ENCODE measurements at places on chromosomes 6 and 20. TPM values are rescaled to one million over a fixed set of nuclear protein-coding genes. Genes with fewer than 3 reads are reported as not detected.

Gene TEAD3
- total RNA-seq = 10.6 TPM

Gene TMEM244
- not detected for total RNA-seq

Gene RHAG
- total RNA-seq = not detected

Gene TAAR6
- not detected for total RNA-seq

Gene FAM83C
- 0.43 TPM for total RNA-seq

Gene NCOA5
- 66.2 TPM for total RNA-seq

Gene BTN1A1
- total RNA-seq = 0.31 TPM

Gene HTR1B
- total RNA-seq = 4.7 TPM

Gene NOX3
- not detected for total RNA-seq

Gene C2
- total RNA-seq = 6.3 TPM

Gene GTSF1L
- 79.2 TPM for total RNA-seq

Gene AFDN
- 291 TPM for total RNA-seq

Gene CEP85L
- 63.7 TPM for total RNA-seq

Gene HLA-B
- 439 TPM for total RNA-seq

Gene NR2E1
- 0.12 TPM for total RNA-seq

Gene MLN
- not detected for total RNA-seq

Gene MDFI
- total RNA-seq = 16.0 TPM

Gene RIPOR2
- 3.7 TPM for total RNA-seq

Gene GNAS-AS1
- 4.4 TPM for total RNA-seq

- DNase-seq = peak; percentile 84
These were observed 1.8 kb upstream of the SAMD5 start for GRCh38 chr6:147506704-147507114.

DNA sequence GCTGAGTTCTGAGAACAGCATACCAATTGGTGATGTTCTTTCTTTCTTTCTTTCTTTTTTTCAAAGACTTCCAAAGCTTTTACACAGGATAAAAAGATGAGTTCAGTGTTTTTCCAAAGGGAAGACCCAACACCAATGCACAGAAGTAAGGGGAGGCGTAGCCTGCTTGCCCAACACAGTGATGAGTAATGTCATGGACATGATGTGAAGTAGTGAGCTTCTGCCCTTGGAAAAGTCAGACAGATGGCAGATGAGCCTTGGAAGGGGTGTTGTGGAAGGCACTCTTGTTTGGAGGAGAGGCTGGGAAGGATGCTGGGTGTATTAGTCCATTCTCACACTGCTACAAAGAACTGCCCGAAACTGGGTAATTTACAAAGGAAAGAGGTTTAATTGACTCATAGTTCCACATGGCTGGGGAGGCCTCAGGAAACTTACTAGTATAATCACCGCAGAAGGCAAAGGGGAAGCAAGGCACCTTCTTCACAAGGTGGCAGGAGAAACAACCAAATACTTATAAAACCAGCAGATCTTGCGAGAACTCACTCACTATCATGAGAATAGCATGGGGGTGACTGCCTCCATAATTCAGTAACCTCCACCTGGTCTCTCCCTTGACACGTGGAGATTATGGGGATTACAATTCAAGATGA is 12.6 kb downstream of the LRP11 start:
- no peak for DNase-seq

- no peak for DNase-seq
These were observed 88.3 kb downstream of the NINL start for GRCh38 chr20:25496968-25497401.

DNA sequence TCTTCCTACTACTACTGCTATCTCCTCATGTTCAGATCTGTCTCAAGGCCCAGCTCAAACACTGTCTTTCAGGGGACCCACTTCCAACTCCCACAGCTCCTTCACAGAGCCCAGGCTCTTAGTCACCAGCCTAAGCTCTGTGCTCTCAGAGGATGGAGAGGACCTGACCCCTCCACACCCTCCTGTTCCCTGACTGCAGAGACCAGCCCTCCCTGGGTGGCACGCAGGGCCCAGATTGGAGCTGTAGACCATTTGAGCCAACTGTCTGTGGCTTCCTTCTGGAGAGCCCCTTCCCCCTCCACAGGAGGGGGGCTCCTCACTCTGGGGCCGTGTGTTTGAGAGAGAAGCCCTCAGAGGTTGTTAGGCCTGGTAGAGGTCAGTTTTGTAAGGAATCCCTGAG is 9.8 kb downstream of the SNPH start:
- DNase-seq = peak; percentile 2

GRCh38 chr6:104532462-104532861 is 327.3 kb downstream of the HACE1 start:
- DNase-seq = no peak

GRCh38 chr6:47097092-47097945 is 55.2 kb upstream of the ADGRF1 start:
- DNase-seq = peak; percentile 77

GRCh38 chr6:148653138-148653776 is 93.6 kb upstream of the UST start:
- no peak for DNase-seq

- no peak for DNase-seq
These were observed 163.0 kb downstream of the TBX18 start for GRCh38 chr6:84601366-84601765.

DNA sequence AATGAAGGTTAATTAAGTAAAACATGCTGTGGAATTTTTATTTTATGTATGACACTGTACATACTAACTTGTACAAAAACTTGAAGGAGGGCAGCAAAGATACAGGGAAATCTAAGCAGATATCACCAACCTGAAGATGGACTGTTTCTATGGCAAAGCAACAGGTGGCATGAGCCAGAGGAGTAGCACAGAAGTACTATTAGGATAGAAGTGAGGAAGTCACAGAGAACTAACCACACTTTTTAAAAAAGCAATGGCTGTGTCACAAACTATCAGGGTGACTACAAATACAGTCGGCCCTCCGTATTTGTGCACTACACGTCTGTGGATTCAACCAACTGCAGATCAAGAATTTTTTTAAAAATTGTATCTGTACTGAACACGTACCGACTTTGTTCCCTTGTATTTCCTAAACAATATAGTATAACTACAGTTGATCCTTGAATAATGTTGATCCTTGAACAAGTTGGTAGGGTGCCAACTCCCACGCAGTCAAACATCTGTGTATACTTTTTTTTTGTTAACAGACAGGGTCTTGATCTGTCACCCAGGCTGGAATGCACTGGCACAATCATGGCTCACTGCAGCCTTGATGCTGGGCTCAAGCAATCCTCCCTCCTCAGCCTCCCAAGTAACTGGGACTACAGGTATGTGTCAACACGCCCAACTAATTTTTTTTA is 61.0 kb downstream of the NUDT3 start:
- DNase-seq = no peak

DNA sequence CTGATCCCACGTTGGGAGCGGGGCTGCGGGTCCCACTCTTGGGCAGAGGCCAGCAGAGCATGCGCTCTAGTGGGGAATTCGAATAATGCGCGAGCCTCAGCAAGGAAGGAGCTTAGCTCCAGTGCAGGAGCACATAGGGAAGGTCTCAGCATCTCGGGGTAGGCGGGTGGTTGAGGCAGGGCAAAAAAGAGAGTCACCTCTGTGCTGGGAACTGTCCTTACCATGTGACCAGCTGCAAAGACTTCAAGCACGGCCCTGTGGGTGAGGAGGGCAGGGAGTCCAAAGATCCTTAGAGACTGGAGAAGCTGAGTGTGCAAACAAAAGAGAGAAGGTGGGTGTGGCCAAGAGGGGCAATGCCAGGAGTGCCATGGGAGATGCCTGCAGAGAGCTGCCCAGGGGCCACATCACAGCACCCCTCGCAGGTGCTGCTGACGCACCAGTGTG is 79.2 kb upstream of the CD93 start:
- no peak for DNase-seq

DNA sequence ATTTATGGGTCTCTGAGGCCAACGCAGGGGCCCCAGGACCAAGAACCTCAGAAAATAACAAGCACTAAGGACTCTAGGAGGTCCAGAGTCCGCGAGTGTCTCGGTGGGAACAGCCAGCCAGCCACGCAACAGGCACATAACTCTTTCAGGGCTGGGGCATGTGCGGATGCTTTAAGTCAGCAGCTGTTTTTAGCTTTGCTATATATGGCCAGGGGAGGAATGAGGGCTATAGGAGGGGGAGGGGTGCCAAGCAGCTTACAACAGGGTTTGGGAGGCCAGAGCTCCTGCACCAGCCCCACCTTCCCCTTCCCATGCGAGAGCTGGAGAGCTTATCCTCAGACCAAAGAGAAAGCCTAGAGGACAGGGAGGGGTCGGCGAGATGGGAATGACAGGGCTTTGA is 6.2 kb downstream of the JPH2 start:
- DNase-seq = no peak

DNA sequence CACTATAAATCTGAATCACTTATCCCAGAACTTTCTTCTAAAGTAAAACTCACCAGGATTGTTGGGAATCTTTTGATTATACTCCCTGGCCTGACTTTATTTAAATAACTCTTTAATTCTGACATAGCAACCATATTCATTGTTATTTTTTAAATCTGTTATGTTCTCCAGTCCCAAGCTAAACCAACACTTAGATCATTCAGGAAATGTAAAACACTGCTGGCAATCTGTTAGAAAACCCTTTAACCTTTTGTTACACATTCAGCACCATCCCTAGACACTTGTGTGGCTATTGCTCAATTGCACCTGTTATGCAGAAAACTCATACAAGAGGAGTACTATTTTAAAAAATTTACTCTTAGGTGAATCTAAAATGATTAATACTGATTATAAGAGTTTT is 101.8 kb upstream of the NHSL1 start:
- DNase-seq = no peak

DNA sequence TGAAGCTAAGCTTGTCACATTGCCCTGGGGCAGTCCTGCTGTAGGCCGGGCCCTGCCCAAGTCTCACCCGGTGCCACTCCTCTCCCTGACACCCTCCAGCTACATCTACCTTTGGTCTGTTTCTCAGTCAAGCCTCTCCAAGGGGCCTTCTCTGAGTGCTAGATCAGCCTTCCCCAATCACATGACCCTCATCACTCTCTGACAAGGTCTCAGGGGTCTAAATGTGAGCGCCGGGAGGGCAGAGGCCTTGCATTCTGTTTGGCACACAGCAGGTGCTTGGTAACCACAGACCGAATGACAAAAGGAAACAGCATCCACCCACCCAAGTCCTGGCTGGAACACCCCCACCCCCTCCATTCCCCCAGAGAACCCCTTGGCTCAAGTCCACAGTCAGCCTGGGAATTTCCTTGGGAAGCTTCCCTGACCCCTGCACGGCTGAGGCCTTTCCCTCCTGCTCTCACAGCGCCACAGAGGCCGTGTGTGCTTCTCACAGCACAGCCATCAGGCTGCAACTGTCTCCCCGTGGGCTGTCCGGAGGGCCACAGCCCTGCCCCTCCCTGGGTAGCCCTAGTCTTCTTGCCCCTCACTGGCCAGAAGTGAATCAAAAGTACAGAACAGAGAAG is 32.9 kb downstream of the PKIG start:
- no peak for DNase-seq

- no peak for DNase-seq
These were observed 64.9 kb downstream of the RREB1 start for GRCh38 chr6:7172649-7173048.

DNA sequence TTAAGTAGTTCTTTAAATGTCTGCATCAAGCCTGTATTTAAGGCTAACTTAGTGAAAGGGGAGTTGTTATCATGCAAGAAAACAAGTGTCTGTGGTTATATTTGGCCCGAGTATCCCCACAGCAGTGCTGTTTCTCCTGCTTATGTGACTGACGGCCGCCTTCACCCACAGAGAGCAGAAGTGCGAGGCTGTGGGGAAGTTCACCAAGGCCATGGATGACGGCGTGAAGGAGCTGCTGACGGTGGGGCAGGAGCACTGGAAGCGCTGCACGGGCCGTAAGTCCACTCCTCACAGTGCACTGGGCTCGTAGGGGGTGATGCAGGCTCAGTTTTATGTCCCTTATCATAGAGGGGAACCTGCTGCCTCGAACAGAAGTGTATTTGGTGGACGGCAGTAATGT is 53.2 kb upstream of the SYNJ2 start:
- DNase-seq = no peak

DNA sequence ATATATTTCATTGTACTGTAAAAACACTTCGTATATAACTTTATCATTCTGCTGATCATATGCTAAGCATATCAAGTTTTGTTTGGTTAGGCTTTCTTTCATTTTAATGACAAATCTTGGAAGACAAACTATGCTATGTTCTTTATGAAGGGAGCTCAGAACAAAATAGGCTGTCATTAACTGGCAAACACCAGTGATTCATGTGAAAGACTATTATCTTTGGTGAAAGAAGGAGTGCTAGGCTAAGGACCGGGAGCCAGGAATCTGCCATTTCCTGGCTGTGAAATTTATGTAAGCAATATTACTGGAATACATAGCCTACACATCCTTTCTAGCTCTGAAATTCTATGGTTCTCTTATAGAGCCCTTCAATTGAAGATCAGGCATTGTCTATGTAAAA is 136.2 kb upstream of the CCN2 start:
- DNase-seq = no peak

DNA sequence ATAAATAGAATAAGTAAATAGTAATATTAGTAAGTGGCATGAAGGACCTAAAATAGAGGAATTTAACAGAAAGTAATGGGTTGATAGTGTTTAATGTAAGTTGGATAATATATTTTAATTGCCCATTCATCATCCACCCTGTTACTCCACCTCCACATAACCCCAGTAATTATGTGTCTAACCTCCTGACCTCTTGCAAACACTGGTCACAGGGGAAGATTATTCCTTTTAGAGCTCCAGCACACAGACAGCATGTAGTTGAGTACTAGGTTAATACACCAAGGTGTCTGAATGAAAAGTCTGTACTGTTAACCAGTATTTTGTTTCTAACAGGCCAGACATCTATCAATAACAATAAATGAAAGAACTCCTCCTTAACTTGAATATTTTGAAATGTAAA is 92.4 kb upstream of the EYS start:
- no peak for DNase-seq

DNA sequence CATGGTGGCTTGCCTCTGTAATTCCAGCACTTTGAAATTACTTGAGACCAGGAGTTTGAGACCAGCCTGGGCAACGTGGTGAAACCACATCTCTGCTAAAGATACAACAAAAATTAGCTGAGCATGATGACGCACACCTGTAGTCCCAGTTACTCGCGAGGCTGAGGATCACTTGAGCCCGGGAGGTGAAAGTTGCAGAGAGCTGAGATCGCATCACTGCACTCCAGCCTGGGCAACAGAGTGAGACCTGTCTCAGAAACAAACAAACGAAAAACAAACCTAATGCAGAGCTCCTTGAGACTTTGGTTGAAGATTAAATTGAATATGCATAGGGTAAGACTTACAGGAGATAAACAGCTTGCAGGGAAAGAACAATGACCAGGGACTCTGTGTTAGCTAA is 80.8 kb downstream of the SCAF8 start:
- no peak for DNase-seq

- DNase-seq = peak; percentile 56
These were observed 21.9 kb downstream of the MYH7B start for GRCh38 chr20:34977365-34978091.

GRCh38 chr20:51348876-51349275 is 193.6 kb downstream of the NFATC2 start:
- no peak for DNase-seq

- DNase-seq = no peak
These were observed 14.3 kb downstream of the AK9 start for GRCh38 chr6:109676724-109677123.

GRCh38 chr20:63599396-63600050 is 25.5 kb upstream of the HELZ2 start:
- DNase-seq = no peak
